Transverse colon (tissue), 4 donors: ENCODE measurements at places on chromosomes 5 and 9. TPM values are rescaled to one million over a fixed set of nuclear protein-coding genes. Genes with fewer than 3 reads are reported as not detected.
A peak's percentile ranks its signal among the peaks of the same experiment; 100 is the strongest.

FCN2 gene
- not detected for total RNA-seq

PDCD1LG2 gene
- total RNA-seq, result not detected

DNA sequence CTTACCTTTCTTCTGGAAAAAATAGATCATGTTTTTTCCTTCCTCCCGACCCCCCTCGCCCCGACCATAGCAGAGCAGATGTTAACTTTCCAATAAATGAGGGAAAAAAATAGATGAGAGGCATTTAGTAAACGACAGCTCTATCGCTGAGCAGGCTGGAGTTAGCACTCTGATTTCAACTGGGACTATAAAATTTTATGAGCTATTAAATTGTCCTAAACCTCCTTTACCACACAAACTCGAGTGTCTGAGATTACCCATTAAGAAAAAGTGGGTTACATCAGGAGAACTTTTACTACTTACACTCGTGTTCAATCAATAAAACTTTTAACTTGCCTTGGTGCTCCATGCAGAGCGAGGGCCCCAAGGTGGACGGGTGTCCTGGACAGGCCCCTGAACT is 59.8 kb upstream of the RNU6ATAC start:
- DNase-seq, result no peak
- H3K4me1 ChIP-seq, result peaks cover 13% of the 10 kb centered on the region
- H3K4me3 ChIP-seq, result no peak overlapping the region
- peaks cover 44% of the 10 kb centered on the region for H3K27me3 ChIP-seq

- no peaks in the 10 kb centered on the region for H3K36me3 ChIP-seq
- peaks cover 7% of the 10 kb centered on the region for H3K4me1 ChIP-seq
- no peaks in the 10 kb centered on the region for H3K27me3 ChIP-seq
These were observed 31.0 kb upstream of the IL17B start for GRCh38 chr5:149410071-149410470.

ARHGEF39 gene
- total RNA-seq, result 4.9 TPM

MAMDC2 gene
- 7.4 TPM for total RNA-seq

LCNL1 gene
- 0.27 TPM for total RNA-seq

GRCh38 chr5:134450374-134450773 is 38.7 kb upstream of the CDKN2AIPNL start:
- no peak overlapping the region for H3K27ac ChIP-seq
- peaks cover 12% of the 10 kb centered on the region for H3K4me1 ChIP-seq
- no peak overlapping the region for H3K4me3 ChIP-seq
- no peaks in the 10 kb centered on the region for H3K27me3 ChIP-seq
- no peak for DNase-seq

GRCh38 chr5:80216753-80217596 is 38.9 kb downstream of the SERINC5 start:
- peak overlapping the region; percentile 18 for H3K27ac ChIP-seq
- no peak overlapping the region for H3K4me3 ChIP-seq
- DNase-seq, result no peak
- H3K4me1 ChIP-seq, result peaks cover 65% of the 10 kb centered on the region
- no peaks in the 10 kb centered on the region for H3K27me3 ChIP-seq

ANKRD55 gene
- total RNA-seq, result not detected

DNA sequence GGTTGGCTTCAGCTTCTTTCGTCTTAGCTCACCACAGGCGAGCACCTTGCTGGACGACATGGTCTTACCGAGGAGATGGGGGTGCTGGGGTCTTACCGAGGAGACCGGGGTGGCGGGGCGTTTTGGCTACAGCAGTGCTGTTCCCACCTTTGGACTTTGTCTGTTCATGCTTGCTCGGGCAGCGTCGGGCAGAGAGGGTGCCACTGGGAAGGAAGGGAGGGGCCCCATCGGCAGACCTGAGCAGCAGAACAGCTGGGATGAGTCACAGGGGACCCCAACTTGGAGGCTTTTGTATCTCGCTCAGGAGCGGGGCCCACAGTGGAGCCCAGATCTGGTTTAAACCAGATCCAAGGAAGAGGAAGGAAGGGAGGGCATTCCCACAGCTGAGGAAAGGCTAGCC is 106.0 kb upstream of the CACNA1B start:
- no peak for DNase-seq
- no peaks in the 10 kb centered on the region for H3K4me1 ChIP-seq
- no peak overlapping the region for H3K4me3 ChIP-seq
- no peaks in the 10 kb centered on the region for H3K36me3 ChIP-seq

PCDHB16 gene
- 1.6 TPM for total RNA-seq

GRCh38 chr9:14095277-14095676 is 218.7 kb downstream of the NFIB start:
- DNase-seq, result no peak
- H3K27ac ChIP-seq, result no peak overlapping the region
- no peak overlapping the region for H3K4me3 ChIP-seq

DNA sequence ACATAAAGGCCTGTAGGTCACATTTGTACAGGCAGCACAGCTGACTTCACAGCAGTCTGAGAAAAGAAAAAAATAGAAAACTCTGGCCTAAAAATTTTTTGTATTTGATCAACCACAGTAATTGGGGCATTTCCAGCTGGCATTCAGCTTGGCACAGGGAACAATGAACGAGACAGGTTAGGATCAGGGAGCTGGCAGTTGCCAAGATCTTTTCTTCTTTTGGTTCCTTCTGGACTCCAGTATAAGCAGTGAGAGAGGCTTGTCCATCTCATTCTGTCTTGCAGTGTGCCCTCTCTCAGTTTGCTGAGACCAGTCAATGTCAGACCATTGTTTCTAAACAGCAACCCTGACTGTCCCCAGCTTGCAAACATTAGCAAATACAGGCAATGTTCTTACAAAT is 601.1 kb downstream of the TLR4 start:
- no peaks in the 10 kb centered on the region for H3K4me1 ChIP-seq
- H3K27ac ChIP-seq, result no peak overlapping the region
- no peak for DNase-seq
- H3K27me3 ChIP-seq, result no peaks in the 10 kb centered on the region
- no peak overlapping the region for H3K4me3 ChIP-seq

- no peaks in the 10 kb centered on the region for H3K27me3 ChIP-seq
- H3K36me3 ChIP-seq, result peaks cover 4% of the 10 kb centered on the region
- DNase-seq, result no peak
- H3K4me3 ChIP-seq, result no peak overlapping the region
These were observed 248.7 kb downstream of the NR3C1 start for GRCh38 chr5:143154510-143155370.

DNA sequence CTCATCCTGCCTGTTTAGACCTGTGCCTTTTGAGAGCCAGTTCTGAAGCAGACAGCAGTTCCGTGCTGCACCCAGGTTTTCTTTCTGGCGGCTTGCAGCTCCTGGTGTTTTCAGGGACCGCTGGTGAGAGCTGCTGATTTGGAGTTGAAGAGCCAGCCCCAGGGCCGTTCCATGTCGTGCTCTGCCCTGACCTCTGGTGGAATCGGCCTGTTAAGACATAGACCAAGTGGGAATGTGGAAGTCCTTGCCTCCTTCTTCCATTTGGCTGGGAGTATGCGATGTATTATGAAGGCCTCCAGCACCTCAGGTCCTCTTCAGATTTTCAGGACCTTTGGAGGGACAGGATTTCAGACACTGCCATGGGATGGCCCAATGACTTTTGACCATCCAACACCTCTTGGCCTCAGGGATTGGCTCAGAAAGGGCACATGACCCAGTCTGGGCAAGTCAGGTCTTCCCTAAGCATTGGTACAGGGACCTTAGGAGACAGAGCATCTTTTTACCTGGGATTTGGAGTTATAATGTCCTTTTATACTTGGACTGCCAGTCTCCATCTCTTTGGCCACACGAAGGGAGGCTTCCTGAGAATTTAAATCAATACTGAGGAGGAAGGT is 136.1 kb upstream of the CLINT1 start:
- no peak overlapping the region for H3K4me3 ChIP-seq
- no peaks in the 10 kb centered on the region for H3K27me3 ChIP-seq
- H3K27ac ChIP-seq, result no peak overlapping the region
- H3K4me1 ChIP-seq, result peaks cover 5% of the 10 kb centered on the region
- no peaks in the 10 kb centered on the region for H3K36me3 ChIP-seq

DNA sequence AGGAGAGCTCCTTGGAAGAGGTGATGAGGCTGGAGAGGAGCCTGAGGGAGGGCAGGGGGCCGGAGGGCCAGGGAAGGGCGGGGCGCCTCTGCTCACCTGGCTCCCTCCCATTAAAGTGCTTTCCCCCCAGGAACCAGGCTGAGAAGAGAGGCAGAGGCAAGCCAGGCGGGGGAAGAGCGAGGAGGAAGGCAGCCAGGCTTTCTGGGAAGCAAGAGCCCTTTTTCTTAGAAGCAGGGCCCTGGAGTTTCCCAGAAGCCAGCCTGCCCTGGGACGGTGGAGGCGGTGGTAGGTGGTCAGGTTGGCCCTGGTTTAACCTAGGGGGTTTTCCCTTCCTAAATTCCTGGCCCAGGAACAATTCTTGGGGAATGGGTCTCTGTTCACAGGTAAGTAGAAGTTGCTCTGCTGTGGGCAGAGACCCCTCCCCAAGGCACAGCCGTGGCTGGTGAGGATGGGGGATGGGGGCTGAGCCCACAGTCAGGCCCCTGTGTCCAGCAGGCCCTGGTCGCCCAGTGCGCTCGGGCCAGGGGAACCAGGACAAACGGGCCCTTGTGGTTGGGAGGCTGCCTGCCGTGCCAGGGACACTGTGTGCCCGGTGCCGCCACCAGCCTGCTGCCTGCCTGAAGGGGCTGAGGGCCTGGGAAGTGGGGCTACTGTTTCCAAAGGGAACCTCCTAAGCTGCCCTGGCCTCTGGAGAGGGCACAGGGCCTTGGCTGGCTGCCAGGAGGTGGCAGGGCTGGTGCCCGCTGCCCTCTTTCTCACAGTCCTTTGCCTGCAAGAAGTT is 16.6 kb upstream of the RALGDS start:
- H3K36me3 ChIP-seq, result no peaks in the 10 kb centered on the region
- DNase-seq, result no peak
- H3K4me3 ChIP-seq, result no peak overlapping the region

DMRTA1 gene
- 2.4 TPM for total RNA-seq

DNA sequence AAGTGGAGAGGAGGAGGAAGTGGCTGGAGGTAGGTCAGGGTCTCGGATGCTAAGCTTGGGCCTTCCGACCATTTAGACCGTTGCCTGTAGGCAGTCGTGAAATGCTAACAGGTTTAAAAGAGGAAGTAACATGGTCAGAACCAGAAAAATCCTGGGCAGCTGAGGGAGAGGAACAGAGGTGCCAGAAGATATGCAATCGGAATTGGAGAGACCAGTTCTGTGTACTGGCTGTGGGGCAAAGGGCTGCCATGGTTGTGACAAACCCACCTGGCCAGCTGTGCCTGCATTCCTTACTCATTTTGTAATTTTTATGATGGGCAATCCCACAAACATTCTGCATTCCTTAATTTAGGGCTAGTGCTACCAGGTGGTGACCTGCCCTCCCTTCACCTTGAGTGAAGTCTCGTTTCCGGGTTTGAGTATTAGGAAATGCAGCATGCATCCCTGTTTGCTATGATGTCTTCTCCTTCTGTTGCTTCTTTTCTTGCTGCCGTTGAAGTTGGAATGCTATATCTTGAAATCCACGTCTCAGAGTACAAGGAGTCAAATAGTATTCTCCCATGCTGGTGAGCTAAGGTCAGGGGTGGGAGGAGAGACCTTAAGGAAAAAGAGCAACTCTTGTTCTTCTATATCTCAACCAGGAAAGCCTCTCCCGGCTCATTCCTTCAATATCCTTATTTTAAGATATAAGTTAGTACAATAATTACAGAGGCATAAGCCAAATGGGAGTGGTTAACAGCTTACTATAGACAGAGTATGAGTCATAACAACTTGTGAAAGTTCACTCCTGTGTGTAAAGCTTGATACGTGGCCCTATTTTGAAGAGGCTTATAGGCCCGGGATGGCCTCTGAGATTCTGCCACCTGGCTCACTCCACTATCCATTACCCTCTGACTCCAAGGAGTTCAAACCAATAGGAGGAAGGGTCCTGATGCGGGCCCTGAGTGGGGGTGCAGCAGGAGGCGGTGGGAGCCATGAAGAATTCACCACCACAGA is 37.0 kb downstream of the B4GALT1 start:
- DNase-seq, result peak; percentile 57
- H3K4me3 ChIP-seq, result no peak overlapping the region
- H3K27me3 ChIP-seq, result no peaks in the 10 kb centered on the region
- H3K4me1 ChIP-seq, result peaks cover 44% of the 10 kb centered on the region

- no peaks in the 10 kb centered on the region for H3K4me1 ChIP-seq
- peak overlapping the region; percentile 94 for H3K27ac ChIP-seq
These were observed 315 bp downstream of the UBQLN1 start for GRCh38 chr9:83707518-83707767.

DNA sequence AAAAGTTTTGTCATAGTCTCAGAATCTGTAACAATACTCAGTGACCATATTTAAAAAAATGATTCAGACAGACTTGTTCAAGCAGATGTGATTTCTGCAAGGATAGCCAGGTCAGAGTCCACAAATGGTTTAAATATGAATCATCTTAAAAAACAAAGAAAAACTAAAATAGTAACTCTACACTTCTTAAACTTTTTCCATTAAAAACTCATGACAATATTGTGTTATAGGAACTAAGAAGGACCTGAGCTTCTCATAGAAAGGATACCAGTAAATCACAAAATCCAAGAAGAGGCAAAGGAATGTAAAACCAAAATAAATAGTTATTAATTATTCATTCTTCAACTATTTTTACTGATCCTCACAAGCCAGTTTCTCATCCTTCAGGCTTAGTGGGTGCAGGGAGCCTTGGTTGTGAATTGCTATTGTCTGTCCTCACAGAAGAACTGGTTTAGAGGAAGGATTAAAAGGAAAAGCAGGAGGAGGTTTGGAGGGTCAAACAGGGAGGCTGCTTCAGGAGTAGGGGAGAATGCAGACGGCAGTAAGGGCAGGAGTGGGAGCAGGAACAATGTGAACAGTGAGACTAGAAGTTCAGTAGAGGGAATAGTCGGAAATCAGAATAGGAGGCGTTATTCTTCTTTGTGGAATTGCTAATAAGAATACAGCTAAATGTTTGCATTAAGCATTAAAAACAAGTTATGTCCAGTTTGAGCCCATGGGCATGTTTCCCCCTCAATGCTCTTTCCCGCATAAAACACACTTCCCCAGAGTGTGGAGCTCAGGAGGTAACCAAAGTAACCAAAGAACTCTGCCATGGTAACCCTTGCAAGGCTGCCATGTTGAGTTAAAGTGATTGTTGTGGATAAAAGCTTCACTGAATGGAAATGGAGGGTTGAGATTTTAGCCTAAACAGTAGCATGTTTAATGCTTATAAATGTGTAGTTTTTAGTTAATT is 110.7 kb downstream of the CCDC192 start:
- H3K36me3 ChIP-seq, result no peaks in the 10 kb centered on the region
- DNase-seq, result no peak
- H3K4me1 ChIP-seq, result no peaks in the 10 kb centered on the region
- no peaks in the 10 kb centered on the region for H3K27me3 ChIP-seq
- H3K27ac ChIP-seq, result peak overlapping the region; percentile 16
- no peak overlapping the region for H3K4me3 ChIP-seq

CDKN2B-AS1 gene
- 46.0 TPM for total RNA-seq

MCTP1 gene
- total RNA-seq, result 18.3 TPM

SOHLH1 gene
- not detected for total RNA-seq

DNA sequence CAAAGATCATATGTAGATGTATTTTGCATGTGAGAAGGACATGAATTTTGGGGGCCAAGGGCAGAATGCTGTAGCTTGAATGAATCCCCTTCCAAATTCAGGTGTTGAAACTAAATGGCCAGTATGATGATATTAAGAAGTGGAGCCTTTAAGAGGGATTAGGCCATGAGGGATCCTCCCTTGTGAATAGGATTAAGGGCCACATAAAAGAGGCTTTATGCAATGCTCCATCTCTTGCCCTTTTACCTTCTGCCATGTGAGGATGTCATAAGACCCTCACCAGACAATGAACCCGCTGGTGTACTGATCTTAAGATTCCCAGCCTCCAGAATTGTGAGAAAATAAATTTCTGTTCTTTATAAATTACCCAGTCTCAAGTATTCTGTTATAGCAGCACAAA is 206.1 kb downstream of the YTHDC2 start:
- no peak for DNase-seq
- H3K27ac ChIP-seq, result no peak overlapping the region
- H3K4me1 ChIP-seq, result no peaks in the 10 kb centered on the region
- H3K36me3 ChIP-seq, result no peaks in the 10 kb centered on the region

PCDHB5 gene
- total RNA-seq, result 1.3 TPM
